ENCODE measurements at places on chromosomes 5 and 9.

DNA sequence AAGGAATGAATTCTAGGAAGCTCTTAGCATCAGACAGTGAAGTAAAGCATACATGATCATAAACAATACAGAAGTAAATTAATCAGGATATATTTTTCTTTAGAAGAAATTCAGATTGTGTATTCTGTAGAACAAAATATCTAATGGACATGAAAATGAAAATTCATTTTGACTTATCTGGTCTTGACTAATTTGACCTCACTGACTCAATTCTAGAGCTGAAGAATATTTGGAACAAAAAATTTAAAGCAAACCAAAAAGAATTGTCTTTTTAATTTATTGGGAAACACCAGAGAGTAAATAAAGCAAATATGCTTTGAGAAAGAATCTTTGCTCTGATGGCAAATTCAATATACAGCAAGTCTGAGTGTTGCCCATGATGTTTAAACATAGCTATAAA lies 2.8 kb upstream of the PPP2CA start:
- no peak for DNase-seq

DNA sequence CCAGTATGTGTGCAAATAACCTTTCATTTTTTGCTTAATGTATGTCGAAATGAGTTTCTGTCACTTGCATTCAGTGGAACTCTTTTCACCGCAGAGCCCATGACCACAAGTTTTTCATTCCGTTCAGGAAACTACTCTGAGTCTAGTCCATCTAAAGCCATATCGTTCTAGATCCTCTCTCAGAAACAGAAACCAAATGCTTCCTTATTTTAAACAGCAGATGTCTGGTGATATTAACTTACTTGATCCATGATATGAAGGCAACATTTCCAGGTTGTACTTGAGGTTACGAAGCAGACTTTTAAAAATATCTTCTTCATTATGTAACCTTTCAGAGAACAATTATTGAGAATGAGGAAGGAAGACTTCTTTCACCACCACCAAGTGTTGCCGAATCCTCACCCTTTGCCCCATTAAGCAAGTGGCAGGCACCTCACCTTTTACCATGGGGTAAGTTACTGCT lies 72.4 kb upstream of the GNAQ start:
- DNase-seq = no peak

- peak; percentile 22 for DNase-seq
Observed at GRCh38 chr9:6910032-6910431, 152.3 kb downstream of the KDM4C start.

DNA sequence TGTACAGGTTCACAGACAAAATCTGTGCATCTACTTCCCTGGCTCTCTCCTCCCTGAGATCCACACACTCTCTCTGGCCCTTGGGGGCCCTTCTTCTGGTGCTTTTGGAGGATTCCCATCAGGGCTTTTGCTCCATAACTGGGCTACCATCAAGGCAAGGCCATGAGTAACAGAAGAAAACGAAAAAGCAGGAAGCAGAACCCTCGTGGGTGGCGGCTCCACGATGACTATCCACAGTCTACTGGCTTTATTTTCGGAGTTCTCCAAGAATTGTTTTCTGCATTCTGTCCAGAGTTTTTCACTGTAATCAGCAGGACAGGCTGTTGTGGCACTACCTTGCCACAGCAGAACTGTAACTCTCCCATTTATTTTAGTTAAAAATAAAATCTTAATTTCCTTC lies 19.9 kb downstream of the PNPLA7 start:
- no peak for DNase-seq

- no peak for DNase-seq
Observed at GRCh38 chr5:9447691-9448090, 98.2 kb downstream of the SEMA5A start.

GRCh38 chr9:121992571-121993212 lies 100.4 kb downstream of the TTLL11 start:
- peak; percentile 72 for DNase-seq

DNA sequence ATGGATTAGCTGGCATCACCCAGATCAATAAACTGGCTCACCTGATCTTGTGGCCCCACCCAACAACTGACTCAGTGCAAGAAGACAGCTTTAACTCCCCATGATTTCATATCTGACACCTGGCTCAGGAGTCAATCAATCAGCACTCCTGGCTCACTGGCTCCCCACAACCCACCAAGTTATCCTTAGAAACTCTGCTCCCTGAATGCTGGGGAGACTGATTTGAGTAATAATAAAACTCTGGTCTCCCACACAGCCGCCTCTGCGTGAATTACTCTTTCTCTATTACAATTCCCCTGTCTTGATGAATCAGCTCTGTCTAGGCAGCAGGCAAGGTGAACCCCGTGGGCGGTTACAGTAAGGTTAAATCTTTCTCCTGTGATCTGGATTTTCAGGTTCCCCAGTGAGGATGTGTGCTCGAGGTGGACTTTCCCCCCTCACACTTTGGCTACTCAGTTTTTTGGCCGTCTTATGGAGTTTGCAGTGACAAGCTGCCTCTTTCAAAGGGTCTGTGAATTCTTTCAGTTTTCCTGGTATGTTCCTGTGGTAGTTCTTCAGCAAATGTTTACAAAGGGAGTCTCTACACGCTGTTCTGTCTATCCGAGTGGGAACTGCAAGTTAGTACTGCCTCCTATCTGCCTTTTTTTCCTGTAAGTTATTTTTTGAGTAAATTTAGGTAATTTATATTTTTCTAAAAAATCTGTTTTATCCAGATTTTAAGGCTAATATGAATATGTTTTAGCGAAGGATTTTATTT lies 500.2 kb upstream of the NUDT12 start:
- DNase-seq = no peak

DNA sequence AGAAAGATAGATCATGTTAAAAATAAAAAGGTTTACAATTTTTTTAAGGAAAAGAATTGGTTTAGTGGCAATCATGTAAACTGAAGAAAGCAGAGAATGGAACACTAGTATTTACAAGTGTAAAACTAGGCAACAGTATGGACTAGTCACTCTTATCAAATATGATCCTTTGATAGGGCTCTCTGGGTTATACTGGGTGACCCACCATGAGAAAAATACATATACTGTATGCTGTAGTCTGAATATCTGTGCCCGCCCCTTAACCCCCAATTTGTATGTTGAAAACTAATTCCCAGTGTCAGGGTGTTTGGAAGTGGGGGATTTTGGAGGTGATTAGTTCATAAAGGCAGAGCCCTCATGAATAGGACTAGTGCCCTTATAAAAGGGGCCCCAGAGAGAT lies 236.8 kb upstream of the TARS1 start:
- no peak for DNase-seq

- DNase-seq = no peak
Observed at GRCh38 chr5:7872517-7873130, 3.7 kb downstream of the MTRR start.

- no peak for DNase-seq
Observed at GRCh38 chr5:14281746-14282181, 138.6 kb downstream of the TRIO start.

DNA sequence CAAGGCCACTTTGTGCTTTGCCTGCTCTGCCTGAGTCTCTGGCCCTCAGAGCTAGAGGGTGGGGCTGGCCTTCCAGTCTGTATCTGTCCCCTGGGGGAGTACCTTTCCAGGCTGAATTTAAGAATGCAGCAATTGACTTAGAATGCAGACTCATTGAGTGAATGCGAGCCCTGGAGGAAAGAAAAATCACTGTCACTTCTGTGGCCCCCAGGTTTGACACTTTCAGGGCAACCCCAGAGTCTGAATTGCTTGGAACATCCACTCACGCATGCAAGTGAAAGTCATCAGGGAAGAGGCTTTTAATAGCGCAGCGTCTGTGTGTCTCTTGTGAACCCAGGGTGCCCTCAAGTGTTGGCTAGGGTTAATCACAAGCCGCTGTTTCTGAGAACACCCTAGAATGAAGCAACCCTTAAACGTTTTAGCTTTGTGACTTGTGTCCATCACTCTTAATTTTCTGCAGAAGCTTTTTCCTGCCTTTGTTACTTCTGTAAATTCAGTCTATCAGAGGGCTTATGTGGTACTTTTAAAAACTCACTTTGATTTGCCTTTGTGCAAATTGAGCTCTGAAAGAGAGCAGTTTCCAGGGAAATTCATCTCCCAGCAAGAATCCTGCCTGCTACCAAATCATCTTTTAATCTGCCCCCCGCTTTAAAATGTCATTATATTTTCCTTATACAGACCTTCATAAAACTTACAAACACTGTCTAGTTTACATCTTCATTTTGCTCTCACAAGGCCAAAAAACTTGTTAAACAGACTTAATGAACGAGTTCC lies 146.8 kb upstream of the IQGAP2 start:
- peak; percentile 59 for DNase-seq

- no peak for DNase-seq
Observed at GRCh38 chr5:180832638-180833068, 28.4 kb downstream of the ZFP62 start.

DNA sequence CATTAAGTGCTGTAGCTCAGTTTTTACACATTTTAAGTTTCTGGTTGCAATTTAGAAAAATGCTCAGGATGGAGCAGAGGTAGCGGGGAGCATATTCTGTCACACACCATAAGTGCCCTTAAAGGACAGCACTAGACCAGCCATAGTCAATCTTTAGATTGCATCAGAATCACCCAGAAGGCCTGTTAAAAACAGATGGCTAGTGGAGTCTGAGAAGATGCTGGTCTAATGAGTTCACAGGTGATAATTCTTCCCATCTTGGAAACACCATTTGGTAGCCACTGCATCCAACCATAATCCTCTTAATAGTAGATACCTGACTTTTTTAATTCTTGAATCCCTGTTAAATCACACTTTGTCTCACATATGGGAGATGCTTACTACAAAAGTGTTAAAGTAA lies 113.2 kb downstream of the CDH18 start:
- DNase-seq = no peak

GRCh38 chr9:81560851-81561732 lies 128.3 kb downstream of the TLE1 start:
- DNase-seq = peak; percentile 54

- no peak for DNase-seq
Observed at GRCh38 chr5:172754596-172755356, 16.2 kb downstream of the DUSP1 start.

DNA sequence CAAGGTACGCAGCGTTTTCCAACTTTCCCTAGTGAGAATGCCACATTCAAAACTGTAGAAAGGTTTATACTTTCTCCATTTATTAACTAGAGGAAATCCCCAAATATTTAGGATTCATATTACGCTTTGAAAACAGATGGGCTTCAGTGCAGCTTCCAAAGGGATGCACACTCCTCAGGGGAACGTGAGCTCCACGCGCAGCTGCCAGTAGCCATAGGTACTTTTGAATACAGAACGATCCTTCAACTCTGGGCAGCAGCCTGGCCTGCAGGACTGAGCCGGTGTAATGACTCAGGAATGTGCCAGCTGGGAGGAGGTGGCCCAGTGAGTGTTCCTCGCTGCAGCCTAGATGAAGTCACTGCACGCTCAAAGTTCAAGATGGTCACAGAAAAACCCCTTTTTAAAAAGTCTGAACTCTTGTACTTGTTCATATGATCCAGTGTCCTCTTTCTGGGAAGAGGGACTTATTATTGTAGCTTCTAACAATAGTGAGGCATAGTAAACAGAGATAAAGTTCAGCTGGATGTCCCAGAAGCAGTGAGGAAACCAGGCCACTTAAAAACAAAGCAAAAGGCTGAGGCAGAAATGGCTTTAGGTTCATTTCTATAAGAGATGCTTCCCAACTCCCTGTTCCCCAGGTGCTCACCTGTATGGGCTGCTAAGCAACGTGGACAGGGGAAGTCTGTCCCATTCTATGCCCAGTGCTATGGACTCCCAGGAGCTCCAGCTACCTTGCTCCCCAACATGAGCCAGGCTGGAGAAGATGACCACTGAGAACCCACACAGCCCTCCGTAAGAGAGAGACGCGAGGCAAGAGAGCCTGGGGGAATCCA lies 130.0 kb downstream of the LHFPL2 start:
- peak; percentile 83 for DNase-seq

DNA sequence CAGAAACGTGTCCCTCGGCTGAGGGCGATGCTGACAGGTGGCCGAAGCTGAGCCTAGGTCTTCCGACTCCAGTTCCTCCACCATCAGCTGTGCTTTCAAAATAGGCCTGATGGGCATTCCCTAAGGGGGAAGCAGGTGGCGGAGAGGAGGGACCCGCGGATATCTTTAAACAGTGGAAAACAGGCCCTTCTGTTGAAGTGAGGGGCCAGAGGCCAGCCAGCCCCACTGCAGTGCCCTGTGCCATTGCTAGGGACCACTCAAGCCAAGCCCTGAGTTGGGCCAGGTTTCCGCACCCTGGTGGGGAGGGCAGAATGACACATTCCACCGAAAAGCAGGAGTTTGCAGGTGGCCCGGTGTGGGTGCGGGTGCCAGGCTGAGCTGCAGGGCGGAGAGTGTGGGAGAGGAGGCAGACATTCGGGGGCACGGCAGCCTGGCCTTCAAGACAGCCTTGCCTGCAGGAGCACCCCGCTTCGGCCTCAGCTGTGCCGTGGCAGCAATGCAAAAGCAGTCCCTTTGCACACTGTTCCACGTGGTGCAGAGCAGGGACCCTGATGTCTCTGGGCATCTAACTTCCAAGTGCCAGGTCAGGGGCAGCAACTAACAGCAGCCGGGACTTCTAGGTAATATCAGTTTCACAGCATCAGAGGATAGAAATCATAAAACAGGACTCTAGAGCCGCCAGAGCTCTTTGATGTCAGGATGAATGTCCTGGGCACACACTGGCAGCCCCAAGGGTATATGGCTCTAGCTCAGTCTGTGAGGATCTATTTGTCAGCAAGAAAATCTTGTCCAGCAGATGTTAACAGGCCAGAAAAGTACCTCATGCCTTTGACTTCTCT lies 17.2 kb downstream of the HNRNPH1 start:
- no peak for DNase-seq

DNA sequence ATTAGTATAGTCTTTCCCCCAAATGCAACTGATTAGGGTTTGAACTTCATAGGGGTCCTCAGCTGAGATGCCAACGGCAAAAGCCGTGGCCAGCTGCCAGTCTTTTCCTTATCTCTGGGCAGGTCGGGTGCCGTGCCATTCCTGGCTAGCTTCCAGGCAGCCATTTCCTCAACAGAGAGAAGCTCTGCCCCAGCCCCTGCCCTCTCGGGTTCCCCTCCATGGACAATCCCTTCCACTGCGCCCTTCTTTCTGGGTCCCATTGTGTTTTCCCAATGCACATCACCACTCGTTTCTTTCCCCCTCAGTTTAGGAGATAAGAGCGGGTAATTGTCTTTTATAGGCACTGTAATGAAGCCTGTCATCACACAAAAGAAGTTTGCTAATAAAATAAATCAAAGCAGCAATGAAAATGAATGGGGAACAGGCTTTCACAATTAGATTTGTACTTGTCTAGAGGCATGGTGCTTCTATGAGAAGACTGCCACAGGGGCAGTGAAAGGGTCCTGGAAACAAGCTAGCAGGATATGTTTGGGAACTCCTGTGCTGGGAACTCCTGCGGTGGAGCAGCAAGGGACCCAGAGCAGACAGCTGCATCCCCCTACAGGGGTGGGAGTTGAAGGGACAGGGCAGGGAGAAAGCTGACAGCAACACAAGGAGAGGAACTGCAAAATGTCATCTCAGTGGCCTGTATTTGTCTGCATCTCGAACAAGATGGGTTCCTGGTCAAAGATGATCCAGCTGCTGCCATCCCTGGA lies 48.0 kb upstream of the SAP30L start:
- DNase-seq = no peak

GRCh38 chr5:93246090-93246855 lies 334.7 kb downstream of the NR2F1-AS1 start:
- peak; percentile 8 for DNase-seq

Measured in fibroblast of skin of right biceps (primary cell).